ENCODE measurements at places on chromosomes 13 and 19.
A peak's percentile ranks its signal among the peaks of the same experiment; 100 is the strongest.

GRCh38 chr19:55046975-55047622 is 9.0 kb upstream of the GP6 start:
- DNase-seq = no peak

- DNase-seq = no peak
Observed at GRCh38 chr13:113774177-113775107, 15.4 kb downstream of the TMEM255B start.

DNA sequence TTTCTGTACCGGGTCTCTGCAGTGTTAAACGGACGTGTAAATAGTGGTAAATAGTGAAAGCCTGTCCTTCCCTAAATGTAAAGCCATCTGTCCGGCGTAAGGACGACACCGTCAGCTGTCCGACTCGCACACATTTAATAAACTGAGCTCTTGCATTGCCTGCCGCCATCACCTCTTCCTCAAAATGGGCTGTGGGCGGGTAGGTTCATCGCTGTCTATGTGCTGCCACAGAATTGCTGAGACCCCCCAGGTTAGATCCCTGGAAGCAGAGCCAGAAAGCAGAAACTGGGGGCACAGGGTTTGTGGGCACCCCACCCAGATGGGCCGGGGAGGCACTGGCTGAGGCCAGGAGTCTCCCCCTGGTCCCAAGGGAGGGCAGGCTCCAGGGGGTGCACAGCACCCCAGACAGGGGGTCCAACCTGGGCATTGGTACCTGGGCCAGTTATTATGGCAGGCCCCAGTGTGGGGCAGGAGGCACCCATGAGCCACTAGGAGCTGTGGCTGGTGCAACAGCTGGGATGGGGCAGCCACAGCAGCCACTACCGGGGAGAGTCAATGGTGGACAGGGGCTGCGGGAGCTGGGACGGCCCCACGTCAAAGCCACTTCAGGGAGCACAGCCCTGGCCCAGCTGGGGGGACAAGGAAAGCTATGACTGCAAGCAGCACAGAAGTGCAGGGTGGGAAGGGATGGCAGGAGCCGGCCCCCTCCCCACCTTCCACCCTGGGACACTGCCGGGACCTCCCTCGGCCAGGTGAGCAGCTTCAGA is 5.7 kb downstream of the C19orf25 start:
- no peak for DNase-seq

DNA sequence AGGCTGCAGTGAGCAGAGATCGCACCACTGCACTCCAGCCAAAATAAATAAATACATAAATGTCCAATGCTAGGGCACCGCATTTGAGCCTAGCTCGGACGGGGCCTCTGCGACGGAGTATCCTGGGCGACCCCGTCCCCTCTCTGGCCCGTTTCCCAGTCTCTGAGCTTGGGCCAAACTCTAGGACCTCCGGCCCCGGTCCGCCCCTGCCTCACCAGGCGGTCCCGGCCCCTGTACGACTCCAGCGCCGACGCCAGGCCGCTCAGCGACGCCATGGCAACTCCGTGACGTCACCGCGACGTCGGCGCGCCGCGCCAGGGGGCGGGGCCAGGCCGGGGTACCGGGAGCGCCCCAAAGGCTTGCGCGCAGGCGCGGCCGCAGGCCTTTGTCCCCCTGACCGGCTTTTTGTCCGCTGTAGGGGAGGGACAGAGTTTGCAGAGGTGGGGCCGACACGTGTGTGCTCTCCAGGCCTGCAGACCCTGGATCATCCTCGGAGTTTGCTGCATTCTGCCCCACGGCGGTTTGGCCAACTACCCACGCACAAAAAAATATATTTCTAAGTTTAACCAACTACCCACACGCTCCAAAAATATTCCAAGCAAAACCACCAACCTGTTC is at the start of gene PEX11G:
Gene PEX11G (minus strand): TSS at position 300 of the 618 bp plus-strand sequence. CDS start 25 bp downstream, at position 275.
- peak; percentile 93 for DNase-seq

- DNase-seq = no peak
Observed at GRCh38 chr13:21610687-21611086, 6.7 kb upstream of the MICU2 start.

DNA sequence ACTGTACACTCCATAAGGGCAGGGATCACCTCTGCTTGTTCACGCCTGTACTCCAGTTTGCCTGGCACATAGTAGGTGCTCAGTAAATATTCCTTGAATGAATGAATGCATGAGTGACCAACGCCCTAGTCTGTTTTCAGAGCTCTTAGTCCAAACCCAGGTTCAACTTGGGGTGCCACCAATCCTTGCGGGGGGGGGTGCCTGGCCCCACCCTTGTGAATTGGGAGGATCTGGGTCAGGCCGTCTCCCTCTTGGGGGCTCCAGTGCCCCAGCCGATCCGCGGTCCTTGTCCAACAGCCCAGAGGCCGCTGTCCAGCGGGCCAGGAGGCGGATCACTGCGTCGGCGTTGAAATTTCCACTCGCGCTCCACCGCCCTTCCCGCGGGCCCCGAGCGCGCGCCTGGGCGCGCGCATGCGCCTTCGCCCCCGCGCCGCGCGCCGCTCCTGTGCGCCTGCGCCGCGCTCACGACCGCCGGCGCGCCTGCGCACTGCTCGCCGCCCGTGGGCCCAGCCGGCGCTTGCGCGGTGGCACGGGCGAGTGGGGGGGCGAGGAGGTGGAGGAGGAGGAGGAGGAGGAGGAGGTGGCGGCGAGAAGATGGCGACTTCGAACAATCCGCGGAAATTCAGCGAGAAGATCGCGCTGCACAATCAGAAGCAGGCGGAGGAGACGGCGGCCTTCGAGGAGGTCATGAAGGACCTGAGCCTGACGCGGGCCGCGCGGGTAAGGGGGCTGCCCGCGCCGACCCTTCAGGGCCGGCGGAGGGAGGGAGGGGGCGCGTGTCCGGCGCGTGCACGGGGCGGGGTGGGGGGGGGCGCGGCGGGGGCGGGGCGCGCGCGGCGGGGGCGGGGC is at the start of gene CRTC1:
Gene CRTC1 (plus strand): TSS at position 572 of the 849 bp plus-strand sequence. CDS start 23 bp downstream, at position 595.
- DNase-seq = peak; percentile 97

DNA sequence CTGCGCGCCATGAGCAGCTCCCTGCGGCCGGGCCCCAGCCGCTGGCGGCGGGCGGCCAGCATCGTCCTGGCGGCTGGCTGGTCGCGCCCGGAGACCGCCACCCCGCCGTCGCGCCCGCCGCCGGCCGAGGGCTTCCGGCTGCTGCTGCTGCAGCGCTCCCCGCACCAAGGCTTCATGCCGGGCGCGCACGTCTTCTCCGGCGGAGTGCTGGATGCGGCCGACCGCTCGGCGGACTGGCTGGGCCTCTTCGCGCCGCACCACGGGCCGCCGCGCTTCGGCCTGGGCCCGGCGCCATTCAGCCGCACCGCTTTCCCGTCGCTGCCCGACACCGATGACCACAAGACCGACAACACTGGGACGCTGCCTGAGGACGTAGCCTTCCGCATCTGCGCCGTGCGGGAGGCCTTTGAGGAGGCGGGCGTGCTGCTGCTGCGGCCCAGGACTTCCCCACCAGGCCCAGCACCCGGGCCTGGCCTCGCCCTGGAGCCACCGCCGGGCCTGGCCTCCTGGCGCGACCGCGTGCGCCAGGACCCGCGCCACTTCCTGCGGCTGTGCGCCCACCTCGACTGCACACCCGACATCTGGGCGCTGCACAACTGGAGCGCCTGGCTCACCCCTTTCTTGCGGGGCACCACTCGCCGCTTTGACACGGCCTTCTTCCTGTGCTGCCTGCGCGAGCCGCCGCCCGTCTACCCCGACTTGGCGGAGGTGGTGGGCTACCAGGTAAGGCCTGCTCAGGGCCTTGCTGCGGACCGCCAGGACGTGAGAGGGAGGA is 518 bp downstream of the NUDT19 start:
- peak; percentile 73 for DNase-seq

- DNase-seq = no peak
Observed at GRCh38 chr13:44169018-44169911, 204.4 kb upstream of the SERP2 start.

- DNase-seq = peak; percentile 66
Observed at GRCh38 chr19:13095934-13096927, 6.4 kb downstream of the LYL1 start.

DNA sequence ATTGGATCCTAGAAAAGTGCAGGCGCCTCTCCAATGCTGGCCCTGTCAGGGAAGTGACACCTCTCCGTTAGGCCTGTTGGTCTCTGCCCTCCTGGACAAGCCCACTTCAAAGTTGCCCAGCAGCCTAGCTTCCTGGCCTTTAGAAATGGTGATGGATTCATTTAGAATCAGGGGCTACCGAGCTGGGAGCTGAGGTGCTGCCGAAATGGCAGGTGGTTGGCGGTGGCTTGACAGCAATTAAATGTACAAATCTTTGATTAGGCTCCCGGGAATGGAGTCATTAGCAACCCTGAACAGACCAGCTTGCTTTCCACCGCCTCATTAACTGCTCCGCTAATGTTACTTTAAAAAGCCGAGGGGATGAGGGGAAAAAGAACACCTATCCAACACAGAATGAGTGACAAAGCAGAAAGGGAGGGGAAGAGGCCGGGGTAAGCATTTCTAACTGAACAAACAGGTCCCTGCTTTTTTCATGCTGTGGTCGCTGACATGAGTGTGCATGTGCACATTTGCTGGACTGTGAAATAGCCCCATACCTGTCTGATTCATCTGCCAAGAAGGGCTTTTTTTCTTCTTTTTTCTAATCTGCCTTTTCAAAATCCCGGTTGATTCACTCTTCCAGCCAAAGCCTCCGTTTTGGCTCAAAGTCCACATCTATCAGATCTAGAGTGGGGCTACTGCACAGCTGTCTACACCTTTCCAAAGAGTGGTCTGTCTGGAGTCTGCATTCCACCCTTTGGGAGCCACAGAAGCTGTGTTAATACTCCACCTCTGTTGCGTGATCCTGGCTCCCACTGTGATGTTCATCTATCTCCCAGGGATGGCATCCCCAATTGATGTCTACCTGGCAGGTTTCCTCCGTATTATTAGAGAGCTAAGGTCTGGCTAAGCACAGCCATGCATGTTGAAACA is 431.9 kb downstream of the COG6 start:
- DNase-seq = no peak

GRCh38 chr19:39319892-39320248 is 793 bp downstream of the LRFN1 start:
- peak; percentile 19 for DNase-seq

DNA sequence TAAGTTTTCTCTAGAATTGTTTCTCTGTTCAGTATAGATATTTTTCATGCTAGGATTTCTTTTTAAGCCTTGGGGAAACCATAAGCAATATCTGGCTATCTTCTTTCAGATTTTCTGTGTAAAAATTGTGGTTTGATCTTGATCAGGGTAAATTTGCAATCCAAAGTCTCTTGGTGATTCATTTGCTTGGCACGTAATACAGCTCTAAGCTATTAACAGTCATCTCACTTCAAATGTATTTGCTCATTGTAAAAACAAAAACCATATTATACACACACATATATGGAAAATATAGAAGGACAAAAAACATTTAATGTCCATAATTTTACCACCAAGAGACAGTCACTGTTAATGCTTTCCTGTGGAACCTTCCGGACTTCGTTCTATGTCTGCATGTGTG is 191.0 kb downstream of the SHISA2 start:
- DNase-seq = no peak

- peak; percentile 94 for DNase-seq
Observed at GRCh38 chr19:1104311-1105007, 665 bp downstream of the GPX4 start.

DNA sequence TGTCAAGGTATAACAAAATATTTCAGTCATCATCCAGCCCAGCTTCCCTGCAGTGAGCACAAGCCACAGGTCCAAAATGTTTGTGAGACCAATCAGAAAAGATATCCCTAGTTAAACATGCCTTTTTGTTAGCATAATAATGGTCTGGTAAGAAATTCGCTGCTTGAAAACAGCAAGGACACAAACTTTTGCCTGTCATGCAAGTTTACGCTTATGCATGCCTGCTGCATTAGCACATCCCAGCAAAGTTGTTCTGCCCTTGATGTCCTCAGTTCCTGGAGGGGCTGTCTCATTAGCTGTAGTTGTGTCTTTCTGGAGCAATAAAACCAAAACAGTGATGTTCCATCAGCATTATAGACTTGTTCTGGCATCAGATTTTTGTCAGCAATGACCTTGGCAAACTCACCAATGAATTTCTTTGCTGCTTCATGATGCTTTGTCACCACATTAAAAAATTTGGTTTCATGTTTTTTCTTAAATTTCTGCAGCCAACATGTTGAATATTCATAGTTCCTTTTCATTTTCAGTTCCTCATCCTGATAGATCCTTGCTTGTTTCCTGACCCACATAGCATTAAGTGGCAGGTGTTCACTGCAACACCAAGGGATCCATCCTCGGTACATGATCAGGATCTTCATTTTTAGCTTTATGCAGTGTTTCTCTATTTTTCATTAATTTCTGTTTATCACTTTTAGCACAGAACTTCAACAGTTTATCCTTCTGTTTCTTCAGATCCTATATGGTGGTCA is 72.0 kb upstream of the GPR183 start:
- DNase-seq = peak; percentile 56

DNA sequence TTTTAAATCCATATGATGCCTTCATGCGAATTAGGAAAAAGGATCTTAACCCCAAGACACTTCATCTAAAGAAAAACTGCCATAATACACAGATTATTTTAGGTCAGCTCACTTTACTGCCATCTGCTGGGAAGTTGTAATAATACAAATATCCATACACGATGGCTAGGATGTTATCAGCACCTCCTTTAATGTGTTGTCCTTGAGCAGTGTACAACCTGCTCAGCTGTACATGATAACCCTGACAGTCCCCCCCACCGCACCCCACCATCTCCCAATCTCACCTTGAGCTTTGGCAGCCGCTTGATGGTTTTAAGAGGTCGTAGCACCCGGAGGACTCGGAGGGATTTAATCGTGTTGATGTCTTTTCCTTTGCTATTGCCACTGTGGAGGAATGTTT is 112.2 kb downstream of the IER2 start:
- peak; percentile 76 for DNase-seq

DNA sequence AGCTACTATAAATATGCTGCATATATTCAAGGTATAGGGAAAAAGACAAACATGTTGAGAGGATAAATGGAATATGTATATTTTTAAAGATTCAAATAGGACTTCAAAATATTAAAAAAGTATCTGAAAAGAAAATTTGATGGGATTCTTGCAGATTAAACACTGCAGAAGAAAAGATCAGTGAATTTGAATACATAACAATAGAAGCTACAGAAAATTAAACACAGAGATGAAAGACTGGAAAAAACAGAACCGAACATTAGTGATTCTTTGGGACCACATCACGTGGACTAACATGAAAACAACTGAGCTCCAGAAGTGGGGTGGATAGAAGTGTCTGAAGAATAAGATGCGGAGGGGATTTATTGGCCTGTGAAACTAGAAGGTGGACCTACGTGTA is 217.2 kb downstream of the RFC3 start:
- no peak for DNase-seq

GRCh38 chr13:74920920-74921319 is 561.0 kb downstream of the TBC1D4 start:
- no peak for DNase-seq

GRCh38 chr19:1270213-1270853 is 1.2 kb downstream of the CIRBP start:
- no peak for DNase-seq

DNA sequence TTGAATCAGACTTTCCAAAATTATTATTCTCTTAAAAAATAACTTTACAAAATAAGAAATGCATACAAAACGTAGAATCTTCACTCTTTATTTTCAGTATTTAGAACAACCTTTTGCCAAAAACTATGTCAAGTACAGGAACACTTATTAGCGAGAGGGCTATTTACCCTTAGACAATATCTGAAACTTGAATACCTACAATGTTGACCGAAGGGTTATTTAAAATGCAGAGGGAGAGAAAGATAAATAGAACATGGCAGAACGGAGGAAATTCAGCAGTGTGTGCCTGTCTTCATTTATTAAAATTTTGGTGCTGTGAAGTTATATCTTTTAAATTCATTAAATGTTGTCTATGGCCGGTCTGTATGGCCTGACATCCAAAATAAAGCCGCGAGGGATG is 198.8 kb downstream of the EFNB2 start:
- no peak for DNase-seq

- no peak for DNase-seq
Observed at GRCh38 chr13:112346899-112347229, 29.3 kb upstream of the SPACA7 start.

- no peak for DNase-seq
Observed at GRCh38 chr13:97256343-97256783, 34.2 kb downstream of the MBNL2 start.
